Stimulated activated CD8-positive, alpha-beta memory T cell treated with anti-CD3 and anti-CD28 coated beads, Interleukin-12 subunit alpha, Interleukin-12 subunit beta, amount 100 ng/mL, for 1 hour (primary cell): ENCODE measurements at places on chromosomes 11 and 22.

GRCh38 chr11:77249427-77249826 lies 52.1 kb downstream of the GDPD4 start:
- DNase-seq, result no peak

DNA sequence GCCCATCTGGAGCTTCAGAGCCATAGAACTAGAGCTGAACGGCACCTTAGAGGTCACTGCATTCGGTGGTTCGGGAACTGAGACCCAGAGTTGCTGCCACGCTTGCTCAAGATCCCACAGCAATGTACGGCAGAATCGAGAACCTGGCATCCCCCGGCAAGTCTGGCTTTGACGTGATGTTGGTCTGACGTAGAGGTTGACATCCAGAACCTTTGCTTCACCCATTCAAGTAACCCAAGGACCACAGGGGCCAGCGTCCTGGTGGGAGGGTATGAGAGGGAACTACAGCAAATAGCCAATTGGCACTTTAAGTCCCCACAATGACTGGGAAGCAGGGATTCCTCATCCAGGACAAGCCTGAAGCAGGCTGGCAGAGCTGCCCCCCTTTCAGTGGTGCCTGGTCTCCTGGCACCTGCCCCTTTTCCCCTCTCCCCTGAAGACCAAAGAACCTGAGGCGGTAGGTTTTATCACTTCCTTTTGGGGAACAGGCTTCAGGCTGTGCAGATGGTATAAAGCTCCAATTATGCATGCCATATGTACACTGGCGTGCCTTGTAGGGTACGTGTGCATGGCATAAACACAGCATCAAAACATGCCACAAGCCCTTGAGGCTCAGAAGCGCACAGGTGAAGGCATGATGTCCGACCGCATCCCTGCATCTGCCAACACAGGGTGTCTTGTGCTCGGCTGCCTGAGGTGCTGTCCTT lies 15.3 kb upstream of the TEF start:
- no peak for DNase-seq

- no peak for DNase-seq
Observed at GRCh38 chr11:23569547-23569946, 709.3 kb upstream of the CCDC179 start.

DNA sequence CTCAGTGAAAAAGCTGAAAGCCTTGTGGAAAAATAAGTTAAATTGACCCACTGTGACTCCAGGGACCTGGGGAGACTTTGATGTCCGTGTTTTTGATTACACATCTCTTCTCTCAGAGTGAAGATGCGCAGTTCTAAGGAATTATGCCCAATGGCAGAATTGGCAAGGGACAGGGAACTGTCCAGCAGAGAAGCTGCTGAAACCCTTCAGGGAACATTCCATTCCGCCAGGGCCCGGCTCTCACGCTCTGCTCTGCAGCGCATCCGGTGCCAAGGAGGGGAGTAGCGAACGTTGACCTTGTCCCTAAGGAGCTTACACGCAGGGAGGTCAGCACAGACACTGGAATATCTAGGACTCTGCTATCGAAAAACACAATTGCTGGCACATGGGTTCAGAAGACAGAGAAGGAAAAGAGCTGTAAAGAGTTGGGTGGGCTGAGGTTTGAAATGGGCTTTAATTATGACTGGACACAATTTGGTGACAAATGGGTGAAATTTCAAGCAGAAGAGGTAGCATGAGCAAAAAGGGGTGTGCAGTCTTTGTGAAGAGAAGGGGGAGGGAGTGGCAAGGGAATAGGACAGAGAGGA lies 64.5 kb upstream of the B3GAT1 start:
- DNase-seq, result no peak

DNA sequence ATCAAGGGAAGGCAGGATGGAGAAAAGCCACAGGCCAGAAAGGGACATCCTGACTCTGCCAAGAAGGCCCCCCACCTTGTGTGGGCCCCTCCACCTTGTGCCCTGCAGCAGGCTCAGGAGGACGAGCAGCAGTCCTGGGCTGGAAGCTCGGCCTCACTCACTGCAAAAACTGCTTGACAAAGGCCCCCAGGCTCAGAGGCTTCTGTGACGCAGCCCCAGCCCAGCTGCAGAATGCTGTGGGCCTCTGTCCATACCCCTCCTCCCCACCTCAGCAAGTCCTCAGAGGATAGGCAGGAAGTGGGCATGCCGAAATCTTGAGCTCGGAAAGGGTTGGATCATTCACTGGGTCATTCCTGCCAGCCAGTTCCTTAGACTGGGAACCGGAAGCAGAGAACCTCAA lies 61.9 kb downstream of the NRXN2 start:
- no peak for DNase-seq

GRCh38 chr11:86140334-86140990 lies 71.6 kb upstream of the PICALM start:
- DNase-seq, result no peak

- DNase-seq, result no peak
Observed at GRCh38 chr11:3610846-3611245, 30.9 kb downstream of the ART5 start.

DNA sequence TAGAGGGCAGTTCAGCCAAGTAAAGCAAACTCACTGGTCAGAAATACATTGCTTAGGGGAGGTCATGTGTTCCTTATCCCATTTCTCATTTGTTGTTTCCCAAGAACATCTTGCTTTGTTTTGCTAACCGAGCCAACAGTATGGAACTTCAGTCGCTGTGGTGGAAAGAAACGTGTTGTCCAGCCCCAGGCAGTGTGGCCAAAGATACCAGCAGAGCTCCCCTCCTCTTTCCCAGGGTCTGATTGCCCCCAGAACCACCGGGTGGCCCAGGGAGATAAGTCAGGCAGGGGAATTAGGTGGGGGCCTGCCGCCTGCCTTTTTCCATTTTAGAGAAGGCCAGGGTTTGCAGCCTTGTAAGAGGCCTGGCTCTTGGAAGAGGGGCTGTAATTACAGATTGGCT lies 98.7 kb upstream of the CRYBB3 start:
- DNase-seq, result no peak

GRCh38 chr11:134644476-134645456 lies 232.7 kb upstream of the B3GAT1 start:
- no peak for DNase-seq

GRCh38 chr11:71247551-71248250 lies 4.7 kb downstream of the SHANK2 start:
- DNase-seq, result no peak

DNA sequence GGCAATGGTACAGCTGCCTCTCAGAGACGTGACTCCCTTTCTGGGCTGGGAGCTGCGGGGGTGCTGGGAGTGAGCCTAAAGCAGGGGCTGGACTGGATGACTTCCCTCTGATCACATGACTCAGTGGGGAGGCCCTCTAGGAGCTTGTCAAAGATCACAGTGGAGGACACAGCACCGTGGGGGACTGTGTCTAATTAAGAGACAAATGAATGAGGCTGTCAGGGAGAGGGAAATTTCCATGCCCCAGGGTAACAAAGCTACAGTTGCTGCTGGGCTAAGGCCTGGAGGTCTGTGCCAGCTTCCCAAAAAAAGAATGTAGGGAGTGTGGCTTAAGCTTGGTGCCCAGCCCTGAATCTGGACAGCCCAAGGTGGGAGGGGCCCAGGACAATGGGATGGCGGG lies 262.8 kb upstream of the PLET1 start:
- no peak for DNase-seq

DNA sequence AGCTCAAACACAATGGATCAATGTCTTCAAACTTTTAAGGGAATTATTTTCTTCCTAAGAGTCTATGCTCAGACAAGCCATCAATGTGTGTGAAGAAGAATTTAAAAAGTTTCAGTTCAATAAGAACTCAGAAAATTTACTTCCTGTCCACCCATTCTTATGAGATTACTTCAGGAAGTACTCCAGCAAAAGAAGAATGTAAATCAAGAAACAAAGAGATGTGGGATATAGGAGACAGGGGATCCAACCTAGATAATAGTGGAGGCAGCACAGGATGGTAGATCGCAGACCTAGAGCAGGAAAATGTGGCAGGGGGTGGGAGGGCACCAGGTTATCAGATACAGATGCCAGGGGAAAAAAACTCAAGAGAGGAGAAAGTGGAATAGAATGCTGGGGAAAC lies 170.6 kb downstream of the MPPED1 start:
- DNase-seq, result no peak

DNA sequence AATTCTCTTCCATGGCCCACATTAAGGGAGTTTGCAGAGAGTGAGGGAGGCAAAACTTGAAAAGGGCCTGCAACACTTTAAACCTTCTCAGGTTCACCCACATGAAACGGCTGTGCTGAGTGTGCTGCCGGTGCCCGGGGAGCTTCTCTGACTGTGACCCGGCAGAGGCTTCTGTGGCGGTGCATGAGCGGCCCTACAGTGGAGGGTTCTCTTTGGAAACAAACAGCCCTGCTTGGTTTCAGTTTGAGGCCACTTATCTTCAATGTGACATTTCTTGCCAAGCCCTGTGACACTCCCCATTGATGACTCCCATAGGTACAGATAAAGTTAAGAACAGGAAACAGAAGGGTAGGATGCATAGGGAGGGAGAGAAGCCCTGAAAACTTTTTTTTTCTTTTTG lies 31.8 kb downstream of the FAM118A start:
- no peak for DNase-seq

DNA sequence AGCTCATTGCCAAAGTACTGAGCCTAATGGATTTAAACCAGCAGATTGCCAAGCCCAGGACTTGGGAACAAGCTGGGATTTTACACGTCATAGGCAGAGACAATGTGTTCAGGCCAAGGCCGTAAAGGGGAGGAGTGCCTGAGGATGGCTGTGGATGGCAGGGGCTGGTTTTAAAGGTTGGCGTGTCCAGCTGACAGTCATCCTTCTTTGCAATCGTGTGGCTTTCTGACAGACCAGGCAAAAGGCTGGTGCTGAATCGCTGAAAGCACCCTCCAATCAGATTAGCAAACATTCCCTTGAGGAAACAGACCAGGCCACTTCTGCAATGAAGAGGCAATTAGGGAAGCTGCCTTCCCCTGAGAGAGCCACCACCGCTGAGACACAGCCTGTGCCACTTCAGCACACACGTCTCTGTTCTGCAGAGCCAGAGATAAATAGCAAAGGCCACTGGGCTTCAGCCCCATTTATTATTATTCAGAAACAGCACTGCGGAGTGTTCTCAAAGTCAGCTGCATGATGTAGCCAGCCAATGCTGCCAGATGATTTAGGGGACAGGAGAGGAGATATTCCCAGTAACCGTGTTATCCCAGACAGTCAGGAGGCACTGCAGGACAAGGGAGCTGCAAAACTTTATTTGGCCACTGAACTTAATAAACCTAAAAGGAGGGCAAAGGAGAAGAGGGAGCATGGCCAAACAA lies 54.2 kb upstream of the CSNK2A3 start:
- DNase-seq, result no peak
